Vagina (tissue), 2 donors: ENCODE measurements at places on chromosomes 1 and 21.
A peak's percentile ranks its signal among the peaks of the same experiment; 100 is the strongest.

- peak; percentile 90 for DNase-seq
Observed at GRCh38 chr1:109619576-109620400, at the start of the genes AMPD2 and GNAT2. Gene AMPD2 (plus strand): TSS chr1:109619837. CDS start chr1:109621176, 1,339 bp downstream. Gene GNAT2 (minus strand): TSS chr1:109619616. CDS start chr1:109612870, 6,746 bp downstream.

DNA sequence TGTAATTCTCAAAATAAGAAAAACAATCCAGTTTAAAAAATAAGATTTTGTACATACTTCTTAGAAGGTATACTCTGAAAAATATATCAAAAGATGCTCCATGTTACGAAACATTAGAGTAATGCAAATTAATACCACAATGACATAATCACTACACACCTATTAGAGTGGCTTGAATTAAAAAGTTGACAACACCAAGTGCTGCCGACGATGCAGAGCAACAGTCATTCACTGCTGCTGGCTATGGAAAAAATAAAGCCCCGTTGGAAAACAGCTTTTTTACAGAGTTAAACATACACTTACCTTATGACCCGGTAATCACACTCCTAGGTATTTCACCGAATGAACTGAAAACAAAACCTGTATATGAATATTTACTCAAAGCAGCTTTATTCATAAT, 14.8 kb downstream of the COA6 start:
- DNase-seq: no peak

DNA sequence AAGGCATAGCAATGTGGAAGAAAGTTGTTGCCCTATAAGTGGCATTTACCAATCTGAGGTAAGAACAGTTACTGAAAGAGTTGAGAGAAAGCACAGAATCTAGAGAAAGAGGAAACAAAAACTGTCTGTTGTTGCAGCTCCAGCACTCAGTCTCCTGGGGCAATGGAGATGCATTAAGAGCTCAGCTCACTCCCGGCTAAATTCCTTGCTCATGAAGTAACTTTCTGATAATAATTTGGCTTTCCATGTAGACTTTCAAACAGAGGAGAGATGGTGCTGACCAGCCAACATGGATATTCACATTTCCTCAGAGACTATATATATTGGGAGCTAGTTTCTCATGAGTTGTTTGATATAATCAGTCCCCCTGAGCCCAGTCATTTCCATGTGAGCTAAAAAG, 135.3 kb downstream of the GDAP2 start:
- DNase-seq: no peak

DNA sequence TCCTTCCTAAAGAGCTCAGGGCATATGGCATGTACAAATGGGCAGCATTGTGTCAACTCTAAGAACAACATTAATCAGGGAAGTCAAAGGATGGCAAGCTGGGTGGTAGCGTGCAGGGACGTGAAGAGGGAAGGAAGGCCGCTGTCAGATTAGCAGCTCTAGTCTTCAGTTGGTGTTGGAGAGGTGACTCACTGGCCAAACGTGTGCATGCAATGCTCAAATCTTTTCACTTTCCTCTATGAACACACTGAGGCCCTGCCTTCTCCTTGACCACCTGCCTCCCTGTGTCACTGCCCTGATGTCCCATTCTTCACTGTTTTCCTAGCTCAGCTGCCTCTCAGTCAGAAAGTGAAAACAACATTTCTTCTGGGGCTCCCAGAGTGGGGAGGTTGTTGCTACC, 5.9 kb upstream of the PIGR start:
- DNase-seq: no peak

DNA sequence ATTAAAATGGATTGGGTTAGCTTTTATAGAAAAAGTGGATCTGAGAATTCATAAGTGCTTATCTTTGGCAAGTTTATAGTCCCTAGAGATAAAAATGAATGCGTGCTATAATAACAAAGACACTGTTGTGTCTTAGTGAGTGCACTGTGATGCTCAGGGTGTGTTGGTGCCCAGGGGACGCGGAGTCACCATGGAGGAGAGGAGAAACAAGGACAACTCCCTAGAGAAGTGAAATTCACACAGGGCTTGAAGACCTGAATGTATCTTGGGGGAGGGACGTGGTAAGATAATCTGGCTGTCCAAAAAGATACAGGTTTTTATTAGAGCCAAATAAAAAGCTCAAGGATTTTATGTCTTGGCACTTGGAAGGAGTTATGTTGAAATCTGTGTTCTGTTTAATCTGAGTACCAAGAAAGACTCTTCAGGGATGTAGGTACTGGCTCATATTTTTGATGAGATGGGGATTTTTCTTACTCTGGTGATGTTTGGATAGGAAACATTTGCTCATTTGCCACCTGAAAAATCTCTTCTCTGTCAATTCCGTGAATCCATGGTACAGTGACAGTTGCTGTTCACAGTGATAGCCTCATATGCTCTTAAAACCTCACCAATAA, 9.6 kb downstream of the SMYD2 start:
- DNase-seq: no peak

DNA sequence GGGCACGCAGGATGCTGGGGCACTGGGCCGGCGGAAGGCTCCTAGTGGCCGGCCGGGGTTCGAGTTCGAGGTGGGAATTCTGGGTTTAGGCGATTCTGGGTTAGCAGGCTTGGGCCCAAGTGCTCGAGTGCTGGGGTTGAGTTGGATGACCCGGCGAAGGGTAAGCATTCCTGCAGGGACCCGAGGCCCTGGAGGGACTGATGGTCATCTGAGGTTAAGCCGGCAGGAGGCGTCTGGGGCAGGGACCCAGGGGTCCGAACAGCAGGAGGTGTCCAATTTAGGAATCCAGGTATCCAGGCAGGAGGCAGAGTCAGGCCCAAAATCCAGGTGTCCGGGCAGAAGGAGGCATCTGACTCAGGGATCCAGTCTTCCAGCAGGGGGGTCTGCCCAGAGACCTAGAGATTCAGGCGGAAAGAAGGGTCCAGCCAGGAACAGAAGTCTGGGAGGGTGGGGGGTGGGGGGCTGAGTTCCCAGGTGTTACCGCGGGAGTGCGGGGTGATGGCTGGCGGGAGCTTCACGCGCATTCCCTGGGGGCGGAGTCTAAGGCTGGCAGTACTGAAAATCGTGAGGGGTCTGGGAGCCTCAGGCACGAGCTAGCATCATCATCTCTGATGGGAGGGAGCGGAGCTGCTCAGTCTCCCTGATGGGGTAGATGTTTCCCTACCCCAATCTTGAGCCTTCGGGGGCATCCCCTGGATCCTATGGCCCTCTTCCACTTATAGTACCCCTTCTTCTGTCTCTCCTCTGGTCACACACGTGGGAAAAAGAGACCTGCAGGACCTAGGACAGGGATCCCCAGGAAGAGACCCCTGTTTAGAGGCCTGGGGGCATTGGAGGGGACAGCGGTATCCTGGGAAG, 585 bp downstream of the GPR3 start:
- DNase-seq: no peak

- no peak for DNase-seq
Observed at GRCh38 chr1:2542246-2542915, 12.3 kb upstream of the HES5 start.

- DNase-seq: no peak
Observed at GRCh38 chr1:227281371-227281770, 36.9 kb downstream of the CDC42BPA start.

DNA sequence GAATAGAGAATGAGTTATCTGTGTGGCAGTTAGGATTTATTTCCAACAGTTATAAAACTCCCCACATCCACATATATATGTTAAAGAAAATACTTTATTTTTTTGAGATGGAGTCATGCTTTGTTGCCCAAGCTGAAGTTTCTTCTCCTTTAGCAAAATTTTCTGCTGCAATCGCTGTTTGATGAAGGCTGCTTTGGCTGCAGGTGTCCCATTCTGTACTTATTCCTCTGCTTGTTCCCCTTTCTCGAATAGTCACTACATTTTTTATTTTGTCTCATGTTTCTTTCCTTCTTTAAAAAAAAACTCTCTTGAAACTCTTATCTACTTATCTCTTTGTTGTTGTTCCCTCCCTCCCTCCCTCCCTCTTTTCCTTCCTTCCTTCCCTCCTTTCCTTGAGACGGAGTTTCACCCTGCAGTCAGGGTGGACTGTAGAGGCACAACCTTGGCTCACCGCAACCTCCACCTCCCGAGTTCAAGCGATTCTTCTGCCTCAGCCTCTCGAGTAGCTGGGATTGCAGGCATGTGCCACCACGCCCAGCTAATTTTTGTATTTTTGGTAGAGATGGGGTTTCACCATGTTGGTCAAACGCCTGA, 10.6 kb downstream of the OR2W3 start:
- no peak for DNase-seq

- DNase-seq: no peak
Observed at GRCh38 chr1:115648717-115649691, 7.2 kb downstream of the VANGL1 start.

GRCh38 chr1:55043726-55044125, 4.4 kb downstream of the PCSK9 start:
- DNase-seq: no peak

- no peak for DNase-seq
Observed at GRCh38 chr1:202144402-202145067, at the start of gene ARL8A. Gene ARL8A (minus strand): TSS chr1:202144737. CDS start chr1:202144572, 165 bp downstream.

DNA sequence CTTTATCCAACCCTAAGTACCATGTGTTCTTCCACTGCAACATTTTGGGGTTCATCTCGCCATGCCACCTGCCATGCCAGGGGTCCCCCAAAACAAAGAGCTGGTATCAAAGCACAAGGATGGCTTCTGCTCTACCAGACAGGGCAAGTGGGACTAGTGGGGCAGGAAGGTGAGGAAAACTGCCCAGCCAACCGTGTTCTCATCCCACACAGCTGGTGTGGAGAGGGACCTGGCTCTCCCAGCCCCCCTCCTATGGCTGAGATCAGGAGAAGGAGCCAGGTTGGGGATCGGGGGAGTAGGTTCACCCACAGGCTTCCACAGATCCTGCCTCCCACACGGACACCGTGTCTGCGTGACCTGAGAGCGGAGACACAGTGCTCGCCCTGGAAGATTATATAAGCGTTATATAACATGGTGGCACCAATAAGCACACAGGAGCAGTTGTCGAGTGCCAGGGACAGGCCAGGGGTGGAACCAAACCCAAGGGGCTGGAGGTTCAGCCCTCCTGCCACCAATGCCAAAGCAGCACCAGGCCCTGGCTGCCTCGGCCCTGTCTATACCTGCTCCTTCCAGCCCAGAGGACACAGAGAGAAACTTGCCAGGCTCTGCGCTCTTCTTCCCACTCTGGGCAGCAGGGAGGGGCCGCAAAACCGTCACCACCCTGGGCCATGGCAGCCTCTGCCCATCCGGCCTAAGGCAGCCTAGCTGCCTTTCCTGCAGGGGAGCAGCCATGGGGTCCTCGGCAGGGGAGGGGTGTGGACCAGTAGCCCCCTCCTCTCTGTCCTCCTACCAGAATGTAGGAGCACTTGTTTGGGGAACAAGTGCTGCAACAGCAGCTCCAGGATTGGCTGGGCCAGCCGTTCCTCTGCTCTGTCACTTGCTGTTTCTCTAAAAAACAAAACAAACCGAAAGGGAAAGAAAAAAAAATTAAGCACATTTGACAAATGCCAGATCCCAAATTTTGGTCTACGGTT, 43.5 kb downstream of the CD34 start:
- no peak for DNase-seq

DNA sequence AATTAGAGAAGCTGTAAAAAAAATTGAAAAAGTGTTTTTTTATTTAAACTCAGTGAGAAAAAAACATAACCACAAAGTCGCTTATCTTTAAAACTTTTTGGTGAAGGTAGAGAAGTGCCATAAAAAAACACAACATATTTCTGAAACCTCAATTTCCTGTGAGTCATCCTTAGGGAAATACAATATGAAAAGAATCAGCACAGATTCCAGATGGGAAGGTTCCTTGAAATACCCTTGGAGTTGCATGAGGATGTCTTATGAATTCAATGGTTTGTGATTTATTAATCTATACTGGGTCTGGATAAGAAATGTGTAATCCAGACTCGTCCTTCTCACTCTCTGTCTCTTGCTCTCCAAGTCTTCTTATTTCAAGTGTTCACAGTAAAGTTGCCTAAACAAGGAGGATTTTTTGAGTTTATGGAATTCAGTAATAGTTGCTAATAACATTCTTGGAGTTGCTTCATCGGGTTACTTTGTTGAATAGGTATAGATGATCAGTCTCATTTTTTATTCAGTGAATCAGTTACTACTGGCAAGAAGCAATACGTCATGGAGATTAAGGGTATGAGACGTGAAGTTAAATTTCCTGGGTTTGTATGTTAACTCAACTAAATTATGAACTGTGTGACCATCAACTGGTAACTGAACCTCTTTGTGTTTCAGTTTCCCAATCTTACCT, 191.4 kb downstream of the KCNK2 start:
- no peak for DNase-seq

DNA sequence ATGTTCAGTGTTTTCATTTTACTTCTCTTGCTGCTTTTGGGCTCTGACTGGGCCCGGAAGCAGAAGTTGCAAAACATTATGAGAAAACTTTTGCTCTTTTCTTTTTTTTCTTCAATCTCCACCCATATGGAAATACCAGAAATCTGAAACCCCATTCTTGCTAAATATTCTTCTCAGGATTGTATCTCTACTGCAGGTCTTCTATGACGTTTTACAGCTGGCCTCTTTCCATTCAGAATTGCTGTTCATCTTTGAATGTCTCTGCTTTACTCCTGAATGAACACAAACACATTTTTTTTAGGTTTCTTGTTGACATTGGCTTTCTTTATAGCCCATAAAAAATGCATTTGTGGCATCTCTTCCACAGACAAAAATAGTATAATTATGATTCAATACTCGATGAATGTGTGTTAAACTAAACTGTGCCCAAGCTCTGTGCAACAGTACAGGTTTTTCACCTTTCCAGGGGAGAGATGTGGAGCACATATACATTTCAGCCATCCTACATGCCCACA, 18.8 kb downstream of the PTPRC start:
- DNase-seq: no peak

DNA sequence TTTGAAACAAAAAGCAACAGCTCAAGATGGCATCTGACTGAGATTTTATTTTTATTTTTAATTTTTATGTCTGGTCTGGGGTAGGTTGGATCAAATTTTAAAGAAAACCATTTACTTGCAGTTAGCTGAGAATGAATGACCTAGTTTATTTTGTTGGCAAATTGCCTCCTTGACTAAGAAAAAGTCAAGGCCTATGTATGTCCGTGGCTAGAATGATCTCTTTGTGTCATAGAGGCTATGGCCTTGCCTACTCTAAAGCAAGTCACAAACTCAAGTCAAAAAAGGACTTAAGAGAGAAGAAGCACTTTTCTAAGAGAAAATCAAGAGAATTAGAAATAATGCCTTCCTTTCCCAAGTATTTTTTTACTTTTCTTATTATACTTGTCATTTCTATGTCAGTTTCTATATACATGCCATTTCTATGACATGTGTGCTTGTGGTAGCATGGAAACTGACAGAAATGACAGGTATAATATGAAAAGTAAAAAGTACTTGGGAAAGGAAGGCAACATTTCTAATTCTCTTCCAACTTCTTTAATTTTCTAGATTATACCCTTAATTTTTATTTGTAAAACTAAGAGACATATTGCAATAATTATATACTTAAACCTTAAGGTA, 136.7 kb downstream of the CENPF start:
- no peak for DNase-seq

DNA sequence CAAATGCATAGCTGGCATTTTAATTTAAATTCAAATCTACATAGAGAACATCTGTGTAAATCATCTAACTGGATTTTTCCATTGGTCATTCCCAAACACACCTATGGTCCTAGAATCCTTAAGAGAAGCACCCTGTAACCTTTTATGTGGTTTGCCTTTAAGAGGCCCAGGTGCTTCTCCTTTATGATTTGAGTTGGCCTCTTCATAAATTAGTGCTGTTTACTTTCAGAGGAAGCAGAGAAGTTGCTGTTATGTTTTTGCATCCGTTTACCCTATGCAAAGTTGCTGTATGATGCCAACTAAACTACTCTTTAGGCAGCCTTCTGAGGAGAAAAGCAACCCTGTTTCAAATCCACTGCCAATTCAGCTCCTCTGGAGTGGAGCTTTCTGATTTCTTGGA, 193.8 kb downstream of the HS2ST1 start:
- no peak for DNase-seq

GRCh38 chr1:36115931-36116330, 9.1 kb downstream of the COL8A2 start:
- DNase-seq: no peak
